Inflammatory macrophage (primary cell): ENCODE measurements at places on chromosomes 7 and 10.

DNA sequence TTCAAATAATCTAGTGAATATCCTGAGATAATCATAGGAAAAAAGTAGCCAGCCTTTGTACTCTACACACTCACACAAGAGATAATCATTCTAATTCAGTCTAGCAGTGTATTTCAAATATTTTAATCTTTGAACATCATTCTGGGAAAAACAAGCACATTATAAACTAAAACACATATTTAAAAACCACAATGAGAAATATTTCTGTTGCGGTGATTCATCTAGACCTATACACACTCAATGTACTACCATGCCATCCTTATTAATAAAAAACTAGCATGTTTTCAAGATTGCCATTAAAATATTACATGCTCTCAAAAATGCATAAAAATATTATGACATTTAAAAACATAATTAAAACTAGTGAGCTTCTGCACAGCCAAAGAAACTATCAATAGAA is 11.8 kb downstream of the COG5 start:
- no peak for DNase-seq

DNA sequence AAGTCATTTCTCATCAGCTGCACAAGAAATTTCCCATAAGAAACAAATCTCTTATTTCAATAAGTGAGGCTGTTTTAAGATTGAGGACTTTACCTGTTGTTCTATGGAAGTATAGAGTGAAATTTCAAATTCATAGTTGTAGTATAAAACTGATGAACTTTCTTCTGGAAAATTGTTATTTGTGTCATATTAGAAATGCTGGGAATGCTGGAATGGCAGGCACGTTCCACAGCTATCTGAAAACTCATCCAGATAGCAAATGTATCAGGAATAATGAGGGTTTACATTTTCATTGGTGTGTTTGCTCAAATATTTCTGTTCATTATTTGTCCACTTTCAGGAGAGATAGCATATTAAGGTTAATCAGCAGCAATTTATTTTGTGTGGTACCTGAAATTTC is 40.8 kb downstream of the CPED1 start:
- DNase-seq = no peak

GRCh38 chr7:73739387-73739767 is 775 bp upstream of the ABHD11 start:
- DNase-seq = no peak

DNA sequence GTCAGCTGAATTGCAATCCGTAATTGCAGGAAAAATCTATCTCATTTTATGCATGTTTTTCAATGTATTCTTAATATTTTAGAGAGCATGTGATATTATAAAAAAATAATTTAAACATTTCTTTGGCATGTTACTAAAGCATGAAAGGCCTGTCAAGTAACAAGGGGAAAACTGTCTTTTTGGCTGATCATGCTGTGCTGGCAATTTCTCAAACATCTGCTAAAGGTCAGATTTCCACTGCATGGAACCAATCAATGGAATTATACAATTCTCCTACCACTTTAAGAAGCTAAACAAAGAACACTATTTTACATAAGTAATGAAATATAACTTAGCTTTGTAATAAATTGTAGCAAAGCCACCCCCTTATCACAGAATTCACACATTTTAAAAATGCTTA is 49.4 kb downstream of the JMJD1C start:
- DNase-seq = no peak

GRCh38 chr10:104391150-104391968 is 37.7 kb downstream of the CFAP58 start:
- no peak for DNase-seq

- DNase-seq = no peak
These were observed 3.4 kb downstream of the PRXL2A start for GRCh38 chr10:80411681-80412220.

GRCh38 chr7:2870471-2870931 is 26.4 kb upstream of the GNA12 start:
- peak; percentile 81 for DNase-seq

DNA sequence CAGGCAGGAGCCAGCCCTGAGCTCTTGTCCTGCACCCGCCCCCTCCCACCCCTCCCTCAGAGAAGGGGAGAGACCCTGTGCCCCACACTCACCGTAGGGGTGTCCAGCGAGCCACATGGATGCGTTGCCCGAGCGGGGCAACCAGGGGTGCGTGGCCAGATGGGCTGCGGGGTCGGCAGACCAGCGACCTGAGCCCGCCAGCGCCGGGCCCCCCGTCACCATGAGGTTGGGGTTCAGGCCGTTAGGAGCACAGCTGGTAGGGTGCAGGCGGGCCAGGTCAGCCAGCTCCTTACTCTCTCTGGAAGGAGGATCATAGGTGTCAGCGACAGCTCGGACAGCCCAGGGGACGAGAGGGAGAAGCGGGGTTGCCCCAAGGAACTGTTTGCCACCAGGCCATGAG is 46.4 kb downstream of the TNRC18 start:
- no peak for DNase-seq

- DNase-seq = no peak
These were observed 27.9 kb upstream of the COL1A2 start for GRCh38 chr7:94366832-94367231.

DNA sequence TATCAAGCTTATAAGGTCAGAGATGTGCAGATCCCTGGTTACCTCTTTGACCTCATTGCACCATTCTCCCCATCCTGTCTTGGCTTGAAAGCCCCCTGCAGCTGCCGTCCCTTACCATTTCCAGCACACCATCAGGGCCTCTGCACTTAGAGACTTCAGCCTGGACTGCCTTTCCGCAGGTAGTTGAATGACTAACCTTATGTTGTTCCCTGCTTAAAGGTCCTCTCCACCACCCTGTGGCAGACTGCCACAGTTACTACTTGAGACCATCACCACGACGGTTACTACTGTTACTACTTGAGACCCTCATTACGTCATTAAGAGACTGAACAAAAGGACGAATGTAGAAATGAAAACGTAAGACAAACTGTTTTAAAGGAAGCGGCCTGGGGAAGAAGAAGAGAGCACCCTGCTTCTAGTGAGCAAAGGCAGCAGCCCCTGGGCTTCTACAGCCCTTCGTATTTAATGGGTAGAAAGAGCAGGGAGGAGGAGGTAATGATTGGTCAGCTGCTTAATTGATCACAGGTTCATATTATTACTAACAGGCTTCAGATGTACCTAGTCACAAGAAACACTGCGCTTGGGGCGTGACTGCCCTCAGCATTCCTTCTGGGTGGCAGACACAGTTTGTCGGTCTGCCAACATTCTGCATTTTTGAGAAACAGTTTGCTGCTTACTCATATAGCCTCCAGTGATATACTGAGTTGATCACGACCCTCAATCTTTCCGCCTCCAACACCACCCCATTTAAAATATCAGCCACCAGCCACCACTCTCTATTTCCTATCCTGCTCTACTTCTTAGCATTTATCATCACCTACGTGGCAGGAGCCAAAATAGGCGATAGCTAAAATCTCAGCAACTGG is 74.1 kb upstream of the PARD3 start:
- DNase-seq = no peak

DNA sequence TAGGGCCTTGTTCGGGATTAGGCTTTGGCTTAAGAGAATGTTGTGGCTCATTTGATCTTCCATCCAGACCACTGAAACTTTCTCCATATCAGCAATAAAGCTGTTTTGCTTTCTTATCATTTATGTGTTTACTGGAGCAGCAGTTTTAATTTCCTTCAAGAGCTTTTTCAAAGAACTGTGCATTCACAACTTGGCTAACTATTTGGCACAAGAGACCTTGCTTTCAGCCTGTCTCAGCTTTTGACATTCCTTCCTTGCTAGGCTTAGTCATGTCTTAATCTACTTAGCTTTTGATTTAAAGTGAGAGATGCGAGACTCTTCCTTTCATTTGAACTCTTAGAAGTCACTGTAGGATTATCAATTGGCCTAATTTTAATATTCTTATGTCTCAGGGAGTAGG is 19.1 kb upstream of the AKR1B1 start:
- DNase-seq = no peak

- no peak for DNase-seq
These were observed 48.4 kb upstream of the INPP5A start for GRCh38 chr10:132489053-132489703.

GRCh38 chr10:65796472-65796871 is 1129.4 kb upstream of the LRRTM3 start:
- DNase-seq = no peak

- DNase-seq = no peak
These were observed 527 bp upstream of the HERPUD2 start for GRCh38 chr7:35695473-35695850.

GRCh38 chr10:109126016-109126415 is 797.3 kb downstream of the XPNPEP1 start:
- DNase-seq = no peak

GRCh38 chr7:39880556-39880955 is 69.5 kb upstream of the CDK13 start:
- no peak for DNase-seq

- DNase-seq = no peak
These were observed 65.3 kb upstream of the ARID5B start for GRCh38 chr10:61835946-61836887.
